ENCODE measurements at places on chromosomes 16 and 17.

DNA sequence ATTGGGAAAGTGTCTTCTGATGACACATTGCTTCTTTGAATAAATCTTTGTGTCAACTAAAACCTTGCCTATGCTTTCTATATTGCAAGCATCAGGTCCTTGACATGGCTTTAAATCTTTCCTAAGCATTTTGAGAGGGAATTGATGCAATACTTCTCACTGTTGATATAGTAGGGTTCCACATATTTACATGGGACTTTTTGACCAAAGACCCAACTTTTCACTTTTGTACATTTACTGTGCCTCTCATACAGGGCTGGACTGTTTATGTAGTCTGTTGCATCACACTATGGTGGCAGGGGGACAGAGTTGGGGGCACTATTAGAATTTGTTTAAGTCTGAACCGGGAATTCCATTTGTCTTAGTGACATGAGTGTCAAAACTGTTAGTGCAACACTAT, 308.5 kb upstream of the TBX2 start:
- DNase-seq: peak; percentile 49

- DNase-seq: peak; percentile 73
Observed at GRCh38 chr16:88566158-88566557, 4.0 kb upstream of the ZC3H18 start.

- DNase-seq: no peak
Observed at GRCh38 chr17:44926821-44927525, 11.7 kb upstream of the GFAP start.

- no peak for DNase-seq
Observed at GRCh38 chr16:30137897-30138296, 14.9 kb upstream of the MAPK3 start.

GRCh38 chr16:84842516-84843148, 22.8 kb downstream of the CRISPLD2 start:
- DNase-seq: no peak

DNA sequence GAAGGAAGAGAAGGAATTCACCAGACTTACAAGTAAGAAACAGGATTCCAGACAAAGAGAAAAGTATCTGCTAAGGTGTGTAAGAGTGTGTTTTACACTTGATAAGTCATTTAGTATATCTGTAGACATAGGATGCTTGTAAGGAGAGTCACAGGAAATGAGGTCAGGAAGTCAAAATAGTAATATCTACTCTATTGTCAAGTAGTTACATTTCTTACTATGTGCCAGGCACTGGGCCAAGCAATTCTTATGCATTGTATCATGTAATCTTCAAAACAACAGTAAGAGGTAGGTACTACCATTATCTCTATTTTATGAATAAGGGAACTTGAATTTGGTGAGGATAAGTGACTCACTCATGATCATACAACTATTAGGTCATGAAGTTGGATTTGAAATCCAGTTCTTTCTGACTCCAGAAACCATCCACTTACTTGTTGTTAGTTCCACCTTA, 129.1 kb downstream of the SNX11 start:
- DNase-seq: no peak

GRCh38 chr17:45965812-45966211, 33.2 kb upstream of the STH start:
- no peak for DNase-seq
